CD4-positive, alpha-beta T cell treated with Interleukin-6 for 4 hours (primary cell): ENCODE measurements at places on chromosomes 12 and 14.

GRCh38 chr14:99125616-99126431 is 146.2 kb downstream of the BCL11B start:
- no peak for DNase-seq

DNA sequence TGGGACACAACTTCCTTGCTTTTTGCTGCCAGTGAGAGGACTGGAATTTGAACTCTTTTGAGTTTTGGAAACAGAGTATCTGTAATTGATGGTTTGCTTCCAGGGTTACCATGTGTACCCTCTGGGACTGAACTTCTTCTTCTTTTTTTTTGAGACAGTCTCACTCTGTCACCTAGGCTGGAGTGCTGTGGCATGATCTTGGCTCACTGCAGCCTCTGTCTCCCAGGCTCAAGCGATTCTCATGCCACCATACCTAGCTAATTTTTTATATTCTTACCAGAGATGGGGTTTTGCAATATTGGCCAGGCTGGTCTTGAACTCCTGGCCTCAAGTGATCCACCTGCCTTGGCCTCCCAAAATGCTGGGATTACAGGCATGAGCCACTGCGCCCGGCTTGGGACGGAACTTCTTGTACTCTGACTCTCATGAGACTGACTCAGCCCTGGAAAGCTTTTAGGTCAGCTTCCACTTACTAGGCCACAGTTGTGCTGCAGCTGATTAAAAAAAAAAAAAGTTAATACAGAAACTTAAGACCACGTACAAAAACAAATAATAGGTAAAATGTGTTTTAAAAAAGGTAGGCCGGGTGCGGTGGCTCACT is 15.8 kb downstream of the SEL1L start:
- no peak for DNase-seq

DNA sequence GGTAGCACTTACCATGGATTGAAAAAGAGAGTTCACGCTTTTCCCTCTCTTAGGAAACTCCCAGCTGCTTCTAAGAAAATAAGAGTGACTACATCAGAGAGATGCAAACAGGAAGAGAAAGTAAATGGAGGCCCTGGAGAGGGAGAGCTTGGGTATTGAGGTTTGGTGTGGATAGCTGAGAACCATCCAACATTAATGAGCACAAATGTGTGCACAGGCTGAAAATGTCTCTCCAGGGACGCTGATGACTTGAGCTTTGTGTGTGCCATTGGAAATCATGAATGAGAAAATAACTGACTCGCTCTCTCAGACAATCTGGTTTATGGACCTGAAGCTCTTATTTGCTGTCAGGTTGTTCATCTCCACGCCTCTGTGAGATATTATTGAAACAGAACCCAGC is 318.8 kb downstream of the NRXN3 start:
- no peak for DNase-seq

GRCh38 chr12:125533434-125534029 is 468.3 kb downstream of the AACS start:
- no peak for DNase-seq
